ENCODE measurements at places on chromosomes 5 and 9.
A peak's percentile ranks its signal among the peaks of the same experiment; 100 is the strongest.

GRCh38 chr5:111439473-111440075 lies 72.8 kb downstream of the STARD4 start:
- peak; percentile 75 for DNase-seq

- no peak for DNase-seq
These were observed 159.0 kb downstream of the COL23A1 start for GRCh38 chr5:178431063-178431781.

- DNase-seq: no peak
These were observed 24.1 kb upstream of the RPL26L1 start for GRCh38 chr5:172935096-172935495.

DNA sequence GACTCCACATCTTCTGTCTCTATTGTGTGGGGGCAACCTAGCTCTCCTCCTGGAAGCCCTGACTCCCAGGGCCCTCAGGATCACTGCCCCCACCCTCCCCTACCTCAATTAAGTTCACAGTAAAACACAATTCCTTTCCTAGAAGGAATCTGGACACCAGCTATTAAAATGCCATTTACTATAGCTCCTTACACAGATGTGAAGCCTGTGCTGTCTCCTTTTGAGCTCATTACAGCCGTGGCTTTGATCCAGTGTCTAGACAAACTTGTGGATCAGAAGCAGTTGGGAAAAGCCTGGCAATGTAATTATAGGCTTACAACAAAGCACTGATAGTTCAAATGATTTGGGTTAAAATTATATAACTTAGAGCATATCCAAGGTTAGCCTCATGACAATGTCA lies 107.0 kb upstream of the SMIM23 start:
- no peak for DNase-seq

DNA sequence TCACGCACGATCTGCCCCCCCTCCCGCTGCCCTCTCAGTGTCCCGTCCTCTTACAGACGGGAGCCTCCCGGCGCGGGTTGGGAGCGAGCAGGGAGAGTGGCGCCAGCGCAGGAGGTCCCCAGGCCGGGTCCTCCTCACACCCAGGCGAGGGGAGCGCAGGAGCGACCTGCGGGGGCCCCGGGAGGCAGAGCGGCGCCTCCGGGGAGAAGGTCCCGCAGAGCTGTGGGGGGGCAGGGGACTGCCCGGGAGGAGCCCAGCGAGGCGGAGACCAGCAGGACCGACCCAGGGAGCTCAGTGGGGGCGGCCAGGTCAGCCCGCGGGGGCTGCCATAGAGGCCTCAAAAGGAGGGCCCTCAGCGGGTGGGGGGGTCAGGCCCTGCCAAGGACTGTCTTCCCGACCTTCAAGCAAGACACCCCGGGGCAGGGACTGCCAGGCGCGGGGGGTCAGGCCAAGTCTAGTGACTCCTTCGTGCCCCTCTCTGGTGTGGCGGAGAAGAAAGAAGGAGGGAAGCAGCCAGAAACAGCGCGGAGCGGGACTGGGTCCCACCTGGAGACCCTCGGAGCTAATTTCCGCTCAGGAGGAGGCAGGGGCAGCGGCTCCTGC lies 123.3 kb upstream of the ERCC6L2 start:
- no peak for DNase-seq

GRCh38 chr9:112670991-112671625 lies 46.8 kb downstream of the INIP start:
- no peak for DNase-seq

DNA sequence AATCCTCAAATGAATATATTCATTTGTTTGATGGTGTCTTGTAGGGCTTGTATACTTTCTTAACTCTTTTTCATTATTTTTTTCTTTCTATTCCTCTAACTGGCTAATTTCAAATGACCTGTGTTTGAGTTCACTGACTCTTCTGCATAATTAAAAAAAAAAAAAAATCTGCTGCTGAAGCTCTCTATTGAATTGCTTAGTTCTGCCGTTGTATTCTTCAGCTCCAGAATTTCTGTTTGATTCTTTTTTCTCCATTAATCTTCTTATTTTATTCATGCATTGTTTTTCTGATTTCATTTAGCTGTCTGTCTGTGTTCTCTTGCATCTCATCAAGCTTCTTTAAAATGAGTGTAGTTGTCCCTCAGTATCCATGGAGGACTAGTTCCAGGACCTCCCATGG lies 244.6 kb downstream of the ROR2 start:
- no peak for DNase-seq

- no peak for DNase-seq
These were observed 342.6 kb downstream of the CETN3 start for GRCh38 chr5:90066920-90067319.

- no peak for DNase-seq
These were observed 147.8 kb downstream of the CACNA1B start for GRCh38 chr9:138025417-138025816.

DNA sequence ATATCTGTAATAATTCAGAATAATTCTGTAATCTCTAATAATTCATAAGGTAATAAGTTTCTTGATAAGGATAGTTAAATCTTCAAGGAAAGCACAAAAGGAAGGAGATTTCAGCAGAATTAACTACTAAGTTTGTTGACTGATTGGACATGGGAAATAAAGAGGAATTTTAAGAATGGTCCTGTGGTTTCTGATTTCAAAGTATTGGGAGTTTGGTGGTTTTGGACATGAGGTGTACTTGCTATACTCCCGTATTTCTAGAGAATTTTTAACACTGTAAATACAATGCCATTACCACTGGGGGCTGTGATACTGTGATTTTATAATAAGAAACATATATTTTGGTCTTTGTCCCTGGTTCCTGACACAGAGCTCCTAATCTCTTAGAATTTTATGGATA lies 123.9 kb downstream of the UNC13B start:
- peak; percentile 40 for DNase-seq

DNA sequence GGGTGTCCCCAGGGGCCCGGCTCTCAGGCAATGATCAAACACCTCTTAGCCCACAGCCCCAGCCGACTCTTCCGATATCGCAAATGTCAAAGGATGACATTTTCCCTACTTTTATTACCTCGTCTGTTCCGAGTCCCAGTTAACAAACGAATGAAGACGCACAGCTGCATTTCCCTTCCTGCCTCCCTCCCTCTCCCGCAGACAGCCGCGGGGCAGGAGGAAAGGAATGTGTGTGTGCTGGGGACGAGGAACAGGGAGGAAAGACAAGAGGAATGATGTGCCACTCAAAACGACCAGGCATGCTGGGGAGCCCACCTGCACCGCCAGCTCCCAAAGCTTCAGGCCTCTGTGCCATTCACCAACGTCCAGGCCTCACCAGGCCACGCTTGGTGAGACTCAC lies 125.9 kb upstream of the SARDH start:
- DNase-seq: no peak

DNA sequence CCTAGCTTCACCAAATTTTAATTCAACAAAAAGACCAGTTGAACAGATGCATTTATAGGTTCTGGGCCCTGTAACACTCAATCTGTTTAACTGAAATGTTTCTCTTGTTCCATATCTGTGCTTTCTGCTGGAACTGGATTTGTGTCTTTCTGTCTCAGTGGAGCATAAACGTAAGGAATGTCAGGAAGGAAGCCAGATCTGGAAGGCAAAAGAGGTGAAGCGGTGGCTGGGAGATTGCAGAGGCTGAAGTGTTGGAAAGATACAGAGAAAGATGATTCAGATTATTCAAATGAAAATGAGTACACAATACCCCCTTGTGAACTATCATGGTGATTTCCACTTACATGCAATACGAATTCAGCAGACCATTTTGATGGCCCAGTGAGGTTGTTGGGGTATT lies 406.8 kb downstream of the BRINP1 start:
- peak; percentile 75 for DNase-seq

DNA sequence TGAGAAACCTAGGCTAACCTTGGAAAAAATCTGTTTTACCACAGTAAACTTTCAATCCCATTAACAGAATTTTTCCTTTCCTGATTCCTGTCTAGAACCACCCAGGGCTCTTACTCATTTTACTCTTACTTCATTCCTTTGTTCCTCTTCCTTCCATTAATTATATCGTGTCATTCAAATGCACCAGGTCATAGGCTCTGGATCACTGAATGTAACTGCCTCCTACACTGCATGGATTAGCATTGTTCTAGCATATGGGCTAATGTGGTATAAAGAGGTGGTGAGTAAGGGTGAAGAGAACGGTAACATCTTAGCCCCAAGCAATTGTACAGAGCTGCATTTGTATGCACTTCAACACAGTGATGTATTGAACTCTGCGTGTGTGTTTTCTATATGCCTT lies 49.5 kb upstream of the SPINK5 start:
- no peak for DNase-seq

DNA sequence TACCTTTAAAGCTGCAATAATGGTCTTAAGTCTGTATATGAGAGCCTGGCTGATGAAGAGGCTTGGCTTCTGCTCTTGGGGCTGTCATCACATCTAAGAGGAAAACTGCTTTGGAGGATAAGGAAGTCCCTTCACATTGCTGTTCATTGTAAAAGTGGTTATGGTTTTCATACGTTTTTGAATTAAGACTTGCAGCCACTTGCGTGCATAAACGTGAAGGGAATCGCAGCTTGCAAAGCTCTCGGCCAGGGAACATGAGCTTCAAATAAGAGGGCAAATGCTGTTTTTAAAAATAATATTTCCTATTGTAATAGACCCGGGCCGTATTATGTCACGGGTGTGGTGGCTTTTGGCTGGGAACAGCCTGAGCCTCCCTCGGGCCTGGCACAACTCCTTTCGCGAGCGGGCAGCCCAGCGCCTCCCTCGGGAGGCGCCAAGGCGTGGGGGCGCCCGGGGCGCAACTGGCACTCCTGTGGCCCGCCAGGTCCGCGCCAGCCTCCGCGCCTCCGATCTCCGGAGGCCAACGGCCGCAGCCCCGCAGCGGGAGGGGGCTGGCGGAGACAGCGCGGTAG lies 538 bp upstream of the ARHGEF28 start:
- no peak for DNase-seq

DNA sequence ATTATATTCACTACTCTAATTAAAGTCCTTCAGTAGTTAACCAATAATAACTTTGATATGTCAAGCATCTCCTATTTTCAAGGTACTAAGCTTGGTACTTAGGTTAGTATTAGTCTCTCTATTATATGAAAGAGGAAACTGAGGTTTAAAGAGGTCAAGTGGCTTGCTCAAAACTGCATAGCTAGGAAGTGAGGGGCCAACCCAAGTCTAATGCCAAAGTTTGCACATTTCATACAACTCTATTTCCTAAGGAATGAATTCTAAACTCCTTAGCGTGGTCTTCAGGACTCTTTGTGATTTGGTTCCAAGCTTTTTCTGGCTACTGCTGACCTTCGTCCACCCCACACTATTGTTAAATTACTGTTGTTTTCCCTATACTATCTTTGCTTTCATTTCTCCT lies 9.9 kb upstream of the SHOC1 start:
- no peak for DNase-seq

GRCh38 chr5:113450929-113451328 lies 16.1 kb upstream of the TSSK1B start:
- DNase-seq: no peak

DNA sequence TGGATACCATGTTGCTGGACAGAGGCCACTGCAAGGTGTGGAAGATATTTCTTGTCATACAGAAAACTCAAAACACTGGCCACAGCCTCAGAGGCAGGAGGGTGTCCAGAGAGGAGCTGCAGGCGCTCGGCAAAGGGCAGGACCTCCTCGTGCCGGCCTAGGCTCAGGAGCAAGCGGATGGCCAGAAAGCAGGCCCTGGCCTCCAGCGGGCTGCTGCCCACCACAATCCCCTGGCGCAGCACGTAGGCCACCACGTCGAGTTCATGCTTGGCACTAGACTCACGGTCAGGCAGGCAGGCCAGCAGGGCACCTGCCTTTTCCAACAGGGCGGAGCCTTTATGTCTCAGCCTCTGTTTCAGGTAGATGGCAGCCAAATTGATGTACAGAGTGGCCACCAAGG lies 35.2 kb downstream of the SH3TC2 start:
- no peak for DNase-seq

GRCh38 chr9:121281614-121282276 lies 13.8 kb downstream of the GSN start:
- peak; percentile 19 for DNase-seq

DNA sequence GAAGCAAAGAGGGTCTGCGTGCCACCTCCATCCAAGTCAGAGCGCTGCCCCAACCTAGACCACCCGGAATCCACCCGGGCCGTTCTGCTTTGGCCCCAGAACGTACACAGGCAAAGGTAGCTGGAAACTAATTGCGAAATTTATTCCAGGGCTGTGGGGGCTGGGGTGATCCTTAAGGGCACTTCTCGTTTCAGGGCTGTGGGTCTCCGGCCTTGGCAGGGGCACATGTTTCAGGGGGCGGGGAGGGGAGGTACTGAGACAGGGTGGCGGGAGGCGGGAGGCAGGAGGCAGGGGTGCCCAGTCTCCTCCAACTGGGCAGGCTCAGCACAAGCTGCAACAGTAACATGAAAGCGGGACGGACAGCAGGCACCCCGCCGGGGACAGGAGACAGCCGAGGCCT lies 26.1 kb downstream of the NR5A1 start:
- no peak for DNase-seq

DNA sequence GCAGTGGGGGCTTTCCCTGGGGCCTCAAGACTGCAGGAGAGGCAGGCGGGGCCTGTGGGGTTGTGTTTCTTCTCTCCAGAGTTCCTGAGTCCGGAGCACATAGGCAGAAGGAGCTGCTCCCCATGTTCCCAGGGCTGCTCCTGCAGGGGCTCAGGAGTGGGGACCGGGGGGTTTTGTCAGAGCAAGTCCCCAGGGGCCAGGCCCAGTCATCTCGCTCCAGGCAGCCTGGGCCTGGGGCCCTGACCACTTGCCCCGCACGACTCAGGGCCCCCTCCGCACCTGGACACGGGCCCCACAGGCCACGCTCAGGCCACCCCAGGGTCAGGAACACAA lies 22.0 kb upstream of the SLC6A19 start:
- no peak for DNase-seq

- no peak for DNase-seq
These were observed 44.7 kb upstream of the PRLR start for GRCh38 chr5:35274839-35275509.

DNA sequence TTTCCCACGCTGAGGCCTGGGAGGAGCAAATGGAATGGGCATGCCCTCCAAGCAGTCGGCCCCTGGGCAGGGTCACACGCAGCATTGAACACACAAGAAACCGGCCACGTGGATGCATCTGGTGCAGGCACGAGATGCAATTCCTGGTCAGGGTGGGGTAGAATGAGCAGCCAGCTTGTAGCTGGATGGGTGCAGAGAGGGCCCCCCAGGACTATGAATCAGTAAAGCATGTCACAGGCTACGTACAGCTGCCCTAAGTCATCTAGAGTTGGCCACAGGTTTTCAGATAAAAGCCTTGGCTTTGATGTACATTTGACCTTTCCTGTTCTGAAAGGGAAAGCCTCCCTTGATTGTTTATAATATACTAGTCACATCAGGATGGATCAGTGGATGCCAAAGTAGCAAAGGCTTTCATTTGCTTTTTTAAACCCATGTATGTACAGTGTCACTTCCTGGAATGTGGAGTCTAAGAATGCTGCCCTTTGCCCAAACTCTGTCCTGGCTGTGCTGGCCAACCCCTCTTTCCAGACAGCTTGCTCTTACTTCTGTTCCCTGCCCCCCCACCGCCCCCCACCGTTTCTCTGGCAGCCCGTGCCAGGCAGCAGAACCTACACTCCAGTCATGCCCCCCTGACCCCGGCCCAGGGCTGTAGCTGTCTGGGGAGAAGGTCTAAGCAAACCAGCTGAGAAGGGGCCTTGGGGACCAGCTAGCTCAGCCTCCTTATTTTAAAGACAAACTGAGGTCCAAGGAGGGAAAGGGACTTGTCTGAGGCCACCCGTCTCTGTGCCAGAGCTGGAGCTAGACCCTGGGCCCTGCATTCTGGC lies 169.2 kb downstream of the HSPA4 start:
- DNase-seq: no peak
